Regular cardiac myocyte (primary cell): ENCODE measurements at places on chromosomes 6 and 20. TPM values are rescaled to one million over a fixed set of nuclear protein-coding genes. Genes with fewer than 3 reads are reported as not detected.

Gene CYP39A1
- under 0.01 and 1.1 TPM in 2 replicates for total RNA-seq

Gene HSPA12B
- 0.28 TPM in 1 of 2 replicates, not detected in the other for total RNA-seq

Gene SOX4
- total RNA-seq = 16.1 TPM in 2 replicates

Gene PROCR
- 85.3 and 244 TPM in 2 replicates for total RNA-seq
